ENCODE measurements at places on chromosomes 7 and 10.

DNA sequence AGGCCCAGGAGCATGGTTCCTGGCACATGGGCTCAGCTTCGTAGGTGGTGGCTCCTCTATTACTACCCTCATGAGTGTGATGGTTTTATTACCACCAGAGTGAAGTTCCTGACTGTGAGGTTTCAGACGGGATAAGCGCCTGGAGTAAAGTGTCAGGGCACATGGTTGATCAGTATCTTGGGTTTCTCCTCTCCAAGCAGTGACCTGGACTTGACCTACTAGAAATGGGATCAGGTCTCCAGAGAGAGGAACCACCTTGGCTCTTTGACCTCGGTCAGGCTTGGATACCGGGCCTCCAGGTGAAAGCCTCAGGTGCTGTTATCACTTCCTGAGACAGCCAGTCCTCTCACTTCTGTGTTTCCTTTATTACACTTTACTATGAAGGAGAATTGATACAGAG is 67.7 kb downstream of the GRK5 start:
- no peak for DNase-seq

DNA sequence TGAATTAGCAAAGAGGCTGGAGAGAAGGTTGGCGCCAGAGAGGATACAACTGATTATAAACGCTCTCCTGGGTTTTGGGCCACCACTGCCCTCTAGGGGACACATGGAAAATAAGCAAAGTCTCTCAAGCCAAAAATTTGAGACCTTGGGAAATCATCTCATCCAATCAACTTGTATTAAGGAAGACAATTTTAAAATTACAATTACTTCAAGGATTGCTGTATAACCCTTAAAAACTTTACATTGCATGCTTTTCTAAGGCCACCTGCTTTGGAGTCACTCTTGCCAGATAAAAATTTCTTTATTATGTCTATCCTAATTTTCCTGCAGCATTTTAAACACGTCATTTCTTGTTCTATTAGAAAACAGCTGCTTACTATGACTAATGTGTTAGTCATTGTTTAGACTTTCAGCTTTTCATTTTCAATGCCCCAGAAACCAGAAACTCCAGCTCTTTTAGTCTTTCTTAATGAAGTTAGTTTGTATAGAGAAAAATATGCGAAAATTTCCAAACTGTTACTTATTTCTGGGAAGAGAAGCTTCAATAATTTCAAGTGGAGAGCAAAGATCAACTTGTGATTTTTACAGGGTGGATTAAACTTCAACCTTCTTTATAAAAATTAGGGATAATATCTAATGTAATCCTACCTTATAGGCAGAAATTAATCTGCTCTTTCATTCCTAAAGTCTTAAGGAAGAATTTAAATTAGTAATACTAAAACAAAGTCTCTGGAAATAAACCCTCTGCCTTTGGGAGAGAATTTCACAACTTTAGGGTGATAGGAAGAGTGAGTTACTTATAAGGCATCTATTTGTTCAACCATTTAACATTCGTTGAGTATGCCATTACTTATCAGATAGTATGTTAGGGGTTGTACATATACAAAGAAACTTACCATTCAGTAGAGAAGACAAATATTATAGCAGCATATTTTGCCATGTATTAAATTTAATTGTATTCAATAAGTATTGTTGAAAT is 20.6 kb upstream of the RHOBTB1 start:
- peak; percentile 51 for DNase-seq

- no peak for DNase-seq
Measured at GRCh38 chr10:42767906-42768305, 14.7 kb upstream of the BMS1 start.

DNA sequence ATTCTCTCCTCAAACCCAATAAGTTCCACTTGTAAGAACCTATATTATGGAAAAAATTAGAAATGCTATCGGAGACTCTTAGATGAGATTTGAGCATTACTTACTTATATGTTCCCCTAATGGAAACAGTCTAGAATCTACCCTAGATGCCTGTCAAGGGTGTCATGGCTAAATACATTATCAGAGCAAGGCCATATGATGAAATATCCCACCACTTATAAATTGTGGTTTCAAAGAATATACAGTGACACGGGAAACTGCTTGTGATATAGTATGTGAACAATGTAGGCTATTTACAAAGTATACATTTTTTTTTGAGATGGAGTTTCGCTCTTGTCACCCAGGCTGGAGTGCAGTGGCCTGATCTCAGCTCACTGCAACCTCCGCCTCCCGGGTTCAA is 46.3 kb upstream of the CTBP2 start:
- DNase-seq, result no peak

DNA sequence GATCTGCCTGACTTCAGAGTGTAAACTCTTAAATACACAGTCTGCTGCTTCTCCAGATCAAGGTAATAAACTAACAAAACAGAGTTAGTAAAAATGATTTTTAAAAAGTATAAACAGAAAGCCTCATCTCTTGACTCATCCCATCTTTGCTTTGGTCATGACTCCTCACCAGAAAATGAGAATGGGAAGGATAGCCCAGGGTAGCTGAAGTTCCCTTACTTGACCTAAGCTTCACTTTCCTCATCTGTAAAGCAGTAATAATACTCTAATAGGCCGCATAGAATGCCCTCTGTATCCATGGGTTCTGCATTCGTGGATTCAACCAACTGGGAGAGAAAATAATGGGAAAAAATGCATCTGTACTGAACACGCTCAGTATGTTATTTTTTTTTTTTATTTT is 11.3 kb upstream of the SLC25A28 start:
- DNase-seq, result no peak

DNA sequence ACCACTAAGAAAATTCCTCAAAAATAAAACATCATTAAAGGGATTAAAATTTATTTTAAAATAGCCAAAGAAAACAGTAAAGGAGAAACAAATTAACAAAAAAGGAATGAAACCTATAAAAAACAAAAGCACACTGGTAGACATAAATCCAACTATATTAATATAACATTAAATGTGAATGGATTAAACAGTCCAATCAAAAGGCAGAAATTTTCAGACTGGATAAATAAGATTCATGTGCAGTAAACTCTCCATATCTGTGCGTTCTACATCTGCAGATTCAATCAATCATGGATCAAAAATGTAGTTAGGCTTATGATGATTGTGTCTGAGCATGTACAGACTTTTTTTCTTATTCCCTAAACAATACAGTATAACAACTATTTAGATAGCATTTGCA is 42.6 kb downstream of the ZNF518A start:
- no peak for DNase-seq
